ENCODE measurements at places on chromosomes 13 and 19.

DNA sequence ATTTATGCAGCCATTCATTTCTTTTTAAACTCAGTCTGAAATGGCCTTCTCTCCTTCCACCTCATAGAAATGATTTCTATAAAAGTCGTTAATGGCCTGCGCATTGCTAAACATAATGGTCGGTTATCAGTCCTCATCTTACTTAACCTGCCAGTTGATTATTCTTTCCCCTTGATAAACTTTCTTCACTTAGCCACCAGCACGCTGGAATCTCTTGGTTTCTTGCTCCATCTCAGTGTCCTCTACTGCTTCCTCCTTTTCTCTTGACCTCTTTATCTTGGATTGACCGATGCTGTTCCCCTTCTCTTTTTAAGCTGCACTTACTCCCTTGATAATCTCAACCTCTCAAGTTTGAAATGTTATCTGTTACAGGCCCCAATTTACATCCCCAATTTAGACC is 12.2 kb upstream of the CLC start:
- DNase-seq: no peak

DNA sequence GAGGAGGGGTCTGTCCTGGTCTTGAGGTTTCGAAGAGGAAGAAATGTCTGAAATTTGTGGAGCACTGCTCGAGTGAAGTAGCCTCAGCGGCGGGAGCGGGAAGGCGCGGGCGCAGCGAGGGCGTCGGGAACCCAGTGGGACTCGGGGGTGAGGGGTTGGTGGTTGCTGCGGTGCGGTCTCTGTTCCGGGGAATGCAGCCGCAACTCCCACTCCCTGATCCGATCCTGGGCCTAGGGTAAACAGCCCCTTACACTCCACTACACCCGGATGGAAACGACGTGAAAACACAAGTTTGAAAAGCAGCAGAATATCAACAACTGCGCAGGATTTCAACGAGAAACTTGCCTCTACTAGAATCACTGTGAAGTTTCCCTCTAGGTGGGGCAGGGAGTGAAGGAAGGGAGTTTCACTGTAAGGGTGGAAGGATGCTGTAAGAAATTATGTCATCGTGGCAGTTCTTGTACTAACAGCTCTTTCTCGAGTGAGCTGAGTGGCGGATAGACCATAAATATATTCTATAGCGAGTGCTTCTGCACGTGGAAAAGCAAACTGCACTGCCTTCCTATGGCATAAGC is 2.0 kb upstream of the KLF12 start:
- peak; percentile 36 for DNase-seq

GRCh38 chr13:26340807-26341206 is 86.9 kb downstream of the CDK8 start:
- no peak for DNase-seq

- DNase-seq: no peak
Measured at GRCh38 chr13:72457151-72457550, 270.3 kb downstream of the MZT1 start.

DNA sequence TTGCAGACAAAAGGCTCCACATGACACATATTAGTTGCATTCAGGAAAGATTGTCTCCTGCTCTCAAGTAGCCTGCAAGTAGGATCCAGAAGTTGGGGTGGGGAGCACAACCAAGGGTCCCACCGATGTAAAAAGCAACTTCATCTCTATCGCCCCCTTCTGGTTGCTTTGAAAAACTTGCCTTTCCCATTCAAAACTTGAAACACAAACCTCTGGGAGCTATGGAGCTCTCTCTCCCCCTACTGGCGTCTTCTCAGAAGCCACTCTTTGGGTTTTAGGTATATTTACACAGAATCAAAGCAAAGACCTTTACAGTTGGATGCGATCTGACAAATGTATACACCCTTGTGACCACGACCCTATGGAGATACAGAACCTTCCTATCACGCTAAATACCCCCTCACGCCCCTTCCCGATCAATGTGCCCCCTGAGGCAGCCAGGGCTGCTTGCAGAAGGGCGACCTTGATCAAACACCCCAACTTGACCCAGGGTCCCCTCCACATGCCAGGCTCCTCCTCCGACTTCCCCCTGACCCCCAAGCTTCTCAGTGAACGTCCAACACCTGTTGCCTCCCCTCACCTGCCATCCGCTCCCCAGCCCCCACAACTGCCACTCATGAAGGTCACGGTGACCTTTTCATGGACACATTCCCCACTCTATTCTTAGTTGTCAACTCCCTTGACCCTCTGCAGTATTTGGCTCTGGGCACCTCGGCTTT is 10.1 kb downstream of the NOSIP start:
- DNase-seq: peak; percentile 62

- DNase-seq: no peak
Measured at GRCh38 chr13:24605923-24606372, 74.3 kb upstream of the ATP12A start.

- DNase-seq: no peak
Measured at GRCh38 chr13:114080739-114081561, 51.5 kb downstream of the RASA3 start.

GRCh38 chr19:39845584-39845932 is 621 bp downstream of the FBL start:
- DNase-seq: no peak

- DNase-seq: no peak
Measured at GRCh38 chr19:4516199-4516938, 1.9 kb downstream of the PLIN4 start.

GRCh38 chr19:40616941-40617340 is 15.8 kb downstream of the LTBP4 start:
- DNase-seq: no peak

DNA sequence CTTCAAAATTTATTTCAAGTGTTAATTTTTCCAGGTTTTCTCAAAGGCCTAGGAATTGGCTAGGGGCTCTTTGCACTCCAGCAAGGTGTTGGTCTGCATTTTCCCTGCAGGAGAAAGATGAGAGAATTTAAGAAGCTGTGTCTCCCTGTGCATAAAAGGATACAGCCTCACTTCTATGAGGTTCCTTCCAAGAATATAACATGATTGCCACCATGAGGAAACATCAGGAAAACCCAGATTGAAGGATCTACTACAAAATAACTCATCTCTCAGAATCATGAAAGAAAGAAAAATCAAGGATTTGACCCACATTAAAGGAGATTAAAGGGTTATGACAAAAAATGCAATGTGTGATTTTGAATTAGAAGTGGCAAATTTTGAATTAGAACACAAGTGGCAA is 69.9 kb downstream of the RUBCNL start:
- DNase-seq: no peak

- DNase-seq: no peak
Measured at GRCh38 chr13:97435794-97436193, 1.8 kb downstream of the RAP2A start.

Measured in activated naive CD8-positive, alpha-beta T cell treated with anti-CD3 and anti-CD28 coated beads for 36 hours (primary cell).